ENCODE measurements at places on chromosomes 6 and 20. TPM values are rescaled to one million over a fixed set of nuclear protein-coding genes. Genes with fewer than 3 reads are reported as not detected.

- DNase-seq, result peak; percentile 92
Observed at GRCh38 chr6:128882991-128883611, at the start of gene LAMA2. LAMA2 (plus strand) TSS chr6:128883138; CDS start chr6:128883246, 108 bp downstream.

DNA sequence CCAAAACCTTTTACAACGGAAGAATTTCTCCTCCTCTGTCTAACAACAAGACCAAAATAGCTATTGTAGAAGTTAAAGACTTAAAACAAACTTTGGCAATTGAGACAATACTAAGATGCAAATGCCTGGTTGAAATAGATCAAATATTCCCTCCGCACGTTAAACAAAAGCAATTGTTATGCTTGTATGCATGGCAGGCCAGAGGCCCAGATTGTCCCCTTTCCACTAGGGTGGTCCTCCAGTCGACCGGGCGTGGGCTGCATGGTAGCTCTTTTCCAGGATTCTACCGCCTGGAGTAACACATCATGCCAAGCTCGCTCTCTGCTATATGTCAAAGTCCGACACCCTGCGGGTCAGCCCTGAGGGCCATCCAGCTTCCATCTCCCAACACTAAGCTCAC, 234.7 kb downstream of the RNGTT start:
- peak; percentile 32 for DNase-seq

Gene C6orf163
- total RNA-seq, result 1.6 TPM

DNA sequence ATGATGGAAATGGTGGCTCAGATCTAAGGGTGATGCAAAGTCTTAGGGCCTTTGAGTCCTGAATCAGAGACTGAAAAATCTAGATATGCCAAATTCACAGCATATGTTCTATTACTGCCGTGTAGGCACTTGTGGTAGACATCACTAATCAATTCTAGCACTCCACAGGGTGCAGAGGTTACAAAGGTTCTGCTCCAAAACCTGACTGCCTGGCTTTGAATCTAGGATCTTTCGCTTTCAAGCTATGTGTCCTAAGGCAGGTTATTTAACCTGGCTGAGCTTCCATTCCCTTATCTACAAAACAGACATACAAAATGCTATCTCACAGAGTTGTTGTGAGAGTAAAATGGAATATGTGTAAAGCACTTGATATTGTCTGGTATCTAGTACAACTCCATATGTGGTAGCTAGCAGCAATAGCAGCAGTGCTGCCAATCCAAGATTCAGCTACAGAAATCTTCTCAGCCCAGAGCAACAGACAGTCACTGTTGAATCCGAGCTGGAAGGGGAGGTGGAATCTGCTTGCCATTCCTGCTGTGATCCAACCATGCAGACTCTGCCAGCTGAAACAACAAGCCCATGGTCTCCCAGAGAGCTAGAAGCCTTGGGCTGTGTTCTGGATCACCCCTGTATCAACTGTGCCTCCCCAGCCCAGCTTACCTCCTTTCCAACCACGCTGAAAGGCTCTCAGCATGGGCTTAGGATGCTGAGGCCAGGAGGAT, 206.9 kb downstream of the TFAP2C start:
- no peak for DNase-seq

GRCh38 chr6:157879034-157879872, 56.2 kb downstream of the SNX9 start:
- no peak for DNase-seq

DNA sequence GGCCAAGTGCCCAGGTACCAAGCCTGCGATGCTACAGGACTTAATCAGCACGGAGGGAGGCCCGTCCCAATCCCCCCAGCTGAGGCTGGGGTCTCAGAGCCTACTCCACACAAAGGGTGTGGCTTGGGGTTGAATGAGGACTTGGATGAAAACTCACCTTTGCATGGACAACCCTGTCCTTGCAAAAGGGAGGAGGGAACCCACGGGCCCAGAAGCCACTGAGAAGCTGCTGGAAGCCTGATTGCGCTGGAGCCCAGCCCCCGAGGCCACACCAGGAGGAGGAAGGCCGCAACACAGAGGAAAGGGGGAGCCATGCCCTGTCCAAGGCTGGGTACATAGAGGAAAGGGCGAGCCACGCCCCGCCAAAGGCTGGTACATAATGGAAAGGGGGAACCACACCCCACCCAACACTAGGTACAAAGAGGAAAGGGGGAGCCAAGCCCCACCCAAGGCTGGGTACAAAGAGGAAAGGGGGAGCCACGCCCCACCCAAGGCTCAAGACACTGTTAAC, 158.8 kb downstream of the DLL1 start:
- no peak for DNase-seq

- DNase-seq, result peak; percentile 58
Observed at GRCh38 chr20:1888796-1889463, 6.3 kb upstream of the SIRPA start.

- no peak for DNase-seq
Observed at GRCh38 chr6:38805692-38806091, 90.6 kb downstream of the DNAH8 start.

DNA sequence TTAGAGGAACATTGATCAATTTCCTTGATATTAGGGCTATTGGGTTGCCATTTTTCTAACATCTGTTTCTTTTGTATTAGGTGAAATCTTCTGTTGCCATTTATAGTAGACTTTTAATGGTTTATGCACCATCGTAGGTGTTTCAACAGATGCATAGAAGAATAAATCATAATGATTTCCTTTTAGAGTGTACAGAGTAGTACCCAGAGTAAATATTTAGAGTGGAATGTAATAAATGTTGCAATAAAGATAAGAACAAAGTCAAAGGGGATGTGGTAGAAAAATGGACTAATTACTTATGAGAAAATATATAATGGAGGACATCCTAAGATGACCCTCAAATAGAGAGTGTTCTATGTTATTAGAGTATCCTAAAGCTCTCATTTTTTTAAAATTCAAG, 643.0 kb upstream of the CITED2 start:
- no peak for DNase-seq

Gene VSX1
- total RNA-seq, result 0.30 TPM

Gene NRSN1
- total RNA-seq, result not detected

Gene ZNF341
- 1.9 TPM for total RNA-seq

DNA sequence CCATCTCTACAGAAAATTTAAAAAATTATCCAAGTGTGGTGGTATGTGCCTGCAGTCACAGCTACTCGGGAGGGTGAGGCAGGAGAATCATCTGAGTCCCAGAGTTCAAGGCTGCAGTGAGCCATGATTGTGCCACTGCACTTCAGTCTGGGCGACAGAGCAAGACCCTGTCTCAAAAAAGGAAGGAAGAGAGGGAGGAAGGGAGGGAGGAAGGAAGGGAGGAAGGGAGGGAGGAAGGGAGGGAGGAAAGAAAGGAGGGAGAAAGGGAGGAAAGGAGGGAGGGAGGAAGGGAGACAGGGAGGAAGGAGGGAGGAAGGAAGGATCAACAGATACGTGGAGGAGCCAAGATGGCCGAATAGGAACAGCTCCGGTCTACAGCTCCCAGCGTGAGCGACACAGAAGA, 90.1 kb downstream of the ZNF217 start:
- DNase-seq, result no peak

GRCh38 chr6:24522228-24523176, 27.7 kb downstream of the ALDH5A1 start:
- no peak for DNase-seq

GRCh38 chr6:125904871-125905270, 51.7 kb upstream of the HINT3 start:
- DNase-seq, result no peak

Gene SLC26A8
- not detected for total RNA-seq

DNA sequence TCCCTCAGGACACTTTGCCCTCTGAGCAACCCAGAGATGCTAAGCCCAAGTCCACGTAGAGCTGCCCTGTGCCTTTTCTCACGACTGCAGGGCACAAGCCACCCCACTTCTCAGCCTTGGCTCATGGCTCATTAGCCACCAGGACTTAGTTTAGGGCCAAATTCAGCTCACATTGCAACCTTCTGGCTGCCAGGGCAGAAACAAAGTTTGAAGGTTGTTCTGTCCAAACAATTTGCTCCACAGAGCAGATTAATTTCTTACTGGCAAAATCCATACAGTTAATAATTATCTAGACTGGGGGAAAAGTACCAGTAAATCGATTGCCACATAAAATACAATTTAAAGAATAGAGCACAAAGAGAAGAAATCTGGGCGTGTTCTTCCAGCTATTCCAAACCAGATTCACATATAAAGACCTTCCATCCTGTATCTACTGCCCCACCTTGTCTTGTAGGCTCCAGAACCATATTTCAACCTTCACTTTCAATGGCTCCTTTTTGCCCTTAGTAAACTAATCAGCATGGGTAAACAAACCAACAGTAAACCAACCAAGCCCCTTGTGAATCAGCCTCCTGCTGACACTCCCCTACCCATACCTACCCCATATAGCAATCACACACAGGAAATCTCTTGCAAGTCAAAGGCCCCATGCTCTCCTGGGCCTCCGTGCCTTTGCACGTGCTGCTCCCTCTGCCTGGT, 101.9 kb downstream of the QRSL1 start:
- DNase-seq, result no peak

GRCh38 chr6:133567636-133568035, 321.3 kb upstream of the TCF21 start:
- DNase-seq, result no peak

DNA sequence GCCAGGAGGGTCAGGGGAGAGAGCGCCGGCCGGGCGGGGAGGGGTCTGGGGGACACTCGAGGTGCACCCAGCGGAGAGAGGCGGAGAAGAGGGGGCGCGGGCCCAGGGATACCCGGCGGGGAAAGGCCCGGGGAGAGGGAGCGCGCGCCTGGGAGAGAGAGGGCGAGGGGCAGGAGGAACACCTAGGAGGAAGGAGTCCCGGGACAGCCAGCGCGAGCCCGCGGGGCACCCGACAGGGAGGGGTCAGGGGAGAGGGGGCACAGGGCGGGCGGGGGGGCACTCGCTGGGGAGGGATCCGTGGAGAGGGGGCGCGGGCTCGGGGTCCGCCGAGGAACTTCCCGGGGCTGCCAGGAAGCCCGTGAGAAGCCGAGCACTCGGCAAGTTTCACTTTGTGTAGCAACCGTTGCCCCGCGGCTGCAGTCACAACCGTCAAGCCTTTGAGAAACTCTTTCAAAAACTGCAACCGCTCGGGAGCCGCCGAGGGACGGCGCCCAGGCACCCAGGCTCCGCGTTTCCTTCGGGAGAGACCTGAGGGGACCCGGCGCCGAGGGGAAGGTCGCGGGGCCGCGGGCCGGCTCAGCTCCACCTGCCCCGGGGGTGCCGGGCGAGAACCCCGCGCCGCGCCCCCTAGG, 471 bp downstream of the EZR start:
- DNase-seq, result peak; percentile 78

Gene NKAIN4
- total RNA-seq, result not detected

Gene BPI
- total RNA-seq, result 0.11 TPM

DNA sequence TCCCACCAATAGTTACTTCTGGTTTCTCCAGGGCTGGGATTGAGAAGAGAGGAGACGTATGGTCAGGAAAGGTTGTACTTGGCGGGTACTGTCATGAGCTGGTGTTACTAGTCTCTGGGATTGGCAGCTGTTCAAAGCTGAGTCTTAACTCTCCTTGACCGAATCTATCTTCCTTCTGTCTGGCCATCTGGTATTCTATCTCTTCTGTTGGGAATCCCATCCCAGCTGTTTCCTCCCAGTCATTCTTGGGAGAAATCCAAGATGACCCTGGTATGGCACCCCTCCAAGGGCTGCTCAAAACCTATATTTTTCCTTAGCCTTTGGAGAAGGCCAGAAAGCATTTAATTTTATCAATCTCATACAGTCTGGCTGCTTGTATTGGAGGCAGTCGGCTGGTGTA, 287.0 kb upstream of the CHD6 start:
- DNase-seq, result no peak

GRCh38 chr20:38218566-38218885, 42.0 kb downstream of the KIAA1755 start:
- DNase-seq, result no peak

Gene ISM1
- 1.5 TPM for total RNA-seq

GRCh38 chr6:149750136-149750609, 632 bp downstream of the PCMT1 start:
- peak; percentile 61 for DNase-seq

GRCh38 chr6:31490115-31490873, 7.7 kb upstream of the MICB start:
- no peak for DNase-seq

DNA sequence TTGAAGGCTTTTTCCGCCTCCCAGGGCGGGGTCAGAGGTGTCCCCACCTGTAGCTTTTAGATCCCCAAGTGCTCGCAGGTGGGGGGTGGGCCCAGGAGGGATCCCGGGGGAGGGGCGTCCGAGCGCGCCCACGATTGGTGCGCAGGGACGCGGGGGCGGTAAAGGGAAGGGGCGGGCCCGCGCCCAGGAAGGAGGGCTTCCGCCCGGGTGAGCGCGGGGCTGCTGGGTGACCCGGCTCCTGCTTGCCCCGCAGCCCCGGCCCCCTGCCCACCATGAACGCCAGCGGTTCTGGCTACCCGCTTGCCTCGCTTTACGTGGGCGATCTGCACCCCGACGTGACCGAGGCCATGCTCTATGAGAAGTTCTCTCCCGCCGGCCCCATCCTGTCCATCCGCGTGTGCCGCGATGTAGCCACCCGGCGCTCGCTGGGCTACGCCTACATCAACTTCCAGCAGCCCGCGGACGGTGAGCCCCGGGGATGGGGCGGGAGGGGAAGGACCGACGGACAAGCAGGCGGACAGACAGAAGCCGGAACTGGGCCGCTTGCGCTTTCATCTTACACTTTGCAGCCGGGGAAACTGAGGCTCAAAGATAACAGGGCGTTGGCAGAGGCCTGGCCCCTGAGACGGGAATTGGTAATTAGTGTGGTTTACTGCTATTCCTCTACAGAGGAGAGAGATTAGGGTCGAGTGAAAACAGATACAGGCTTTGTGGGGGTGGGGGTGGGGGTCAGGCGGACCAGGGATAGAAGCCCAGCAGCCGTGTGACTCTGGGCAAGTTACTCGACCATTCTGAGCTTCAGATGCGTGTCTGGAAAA, at the start of gene PABPC1L:
Gene PABPC1L, plus strand, starts transcription at position 189 of the 818 bp plus-strand sequence. Its CDS starts 84 bp downstream, at position 273.
- peak; percentile 70 for DNase-seq

Gene NT5E
- 4.2 TPM for total RNA-seq

DNA sequence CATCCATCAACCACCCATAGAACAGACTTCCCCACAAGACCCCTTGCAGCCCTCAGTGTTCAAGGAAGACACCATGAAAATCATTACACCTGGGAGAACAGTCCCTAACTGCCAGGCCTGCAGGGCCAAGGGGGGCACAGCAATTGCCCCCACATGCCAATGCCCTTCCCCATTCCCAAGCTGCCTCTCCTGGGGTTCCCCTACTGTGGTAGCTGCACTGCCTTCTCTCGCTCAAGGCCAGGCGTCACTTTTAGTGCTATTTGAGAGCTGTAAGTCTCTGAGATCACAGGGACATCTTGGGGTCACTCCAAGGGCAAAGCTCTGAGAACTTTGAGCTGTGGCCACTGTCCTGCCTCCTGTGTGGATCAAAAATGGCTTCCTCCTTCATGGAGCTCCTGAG, 6.0 kb upstream of the ACSS1 start:
- no peak for DNase-seq

DNA sequence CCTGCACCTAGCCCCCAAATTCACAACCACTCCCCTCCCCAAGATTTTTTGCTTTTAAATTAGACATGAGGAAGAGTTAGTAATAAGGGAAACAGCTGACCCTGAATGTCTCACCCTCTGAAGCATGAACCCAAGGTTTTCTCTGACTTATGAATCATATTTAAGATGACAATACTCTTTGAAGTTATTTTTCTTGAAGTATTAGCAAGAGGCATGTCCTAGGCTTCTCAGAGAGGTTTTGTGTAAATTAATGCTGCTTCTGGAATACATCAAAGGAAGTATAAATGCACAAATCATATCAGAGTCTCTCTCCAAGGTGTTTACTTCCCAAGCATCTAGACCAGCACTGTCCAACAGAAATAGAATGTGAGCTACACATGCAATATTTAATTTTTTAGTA, 408.1 kb upstream of the MARCKS start:
- no peak for DNase-seq

Gene HIVEP2
- 12.8 TPM for total RNA-seq

All from Right ventricle myocardium superior (tissue), 1 donor.